ENCODE measurements at places on chromosomes 1 and 21.

DNA sequence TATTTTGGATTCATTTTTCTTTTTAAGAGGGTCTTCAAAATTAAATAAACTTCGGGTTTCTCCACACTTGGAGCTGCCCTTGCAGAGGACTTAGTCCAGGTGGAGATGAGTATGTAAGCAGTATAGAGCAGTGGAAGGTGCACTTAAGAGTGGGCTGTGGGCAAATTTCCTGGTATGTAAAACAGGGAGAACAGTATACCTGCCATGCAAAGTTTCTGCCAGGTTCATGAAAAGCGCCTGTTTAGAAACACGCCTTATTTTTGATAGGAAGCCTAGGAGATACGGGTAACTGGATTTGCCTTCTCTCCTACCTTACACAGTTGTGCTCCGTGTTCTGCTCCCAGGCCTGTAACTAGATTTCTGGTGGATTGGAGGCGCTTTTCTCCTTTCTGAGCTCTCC, 1.2 kb downstream of the KDM4A start:
- no peak for DNase-seq

DNA sequence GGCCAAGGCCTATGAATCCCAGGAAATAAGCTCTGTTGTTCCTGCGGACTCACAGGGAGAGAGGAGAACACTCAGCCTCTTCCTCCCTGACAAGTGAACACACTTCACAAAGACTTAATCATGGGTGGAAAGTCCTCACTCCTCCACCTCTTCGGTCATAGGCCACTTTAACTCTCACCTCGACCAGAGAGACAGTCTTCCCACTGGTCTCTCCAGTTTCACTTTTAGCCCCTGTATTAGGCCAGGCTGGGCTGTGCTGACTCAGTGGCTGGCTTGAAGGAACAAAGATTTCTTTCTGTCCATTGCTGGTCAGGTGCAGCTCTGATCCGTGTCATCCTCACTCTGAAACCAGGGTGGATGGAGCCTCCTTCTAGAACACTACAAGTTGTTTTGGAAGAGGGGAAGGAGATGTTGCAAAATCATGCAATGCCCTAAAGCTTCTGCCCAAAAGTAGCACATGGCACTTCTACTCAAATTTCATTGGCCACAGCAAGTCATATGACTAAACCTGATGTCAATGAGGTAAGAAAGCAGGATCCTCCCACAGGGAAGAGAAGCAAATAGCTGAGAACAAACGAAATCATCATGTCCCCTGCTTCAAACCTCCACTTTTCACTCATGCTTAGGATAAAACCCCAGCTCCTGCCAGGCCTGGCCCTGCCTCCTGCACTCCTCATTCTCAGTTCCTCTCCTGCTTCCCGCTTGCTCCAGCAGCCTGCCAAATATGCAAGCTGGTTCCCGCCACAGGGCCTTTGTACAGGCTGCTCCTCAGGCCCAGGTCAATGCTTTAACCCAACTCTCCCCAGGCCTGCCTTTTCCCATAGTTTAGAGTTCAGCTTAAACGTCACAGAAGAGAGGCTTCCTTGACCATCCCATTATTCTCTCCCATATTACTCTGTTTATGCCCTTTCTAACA, 150.5 kb upstream of the RUNX3 start:
- DNase-seq = no peak

DNA sequence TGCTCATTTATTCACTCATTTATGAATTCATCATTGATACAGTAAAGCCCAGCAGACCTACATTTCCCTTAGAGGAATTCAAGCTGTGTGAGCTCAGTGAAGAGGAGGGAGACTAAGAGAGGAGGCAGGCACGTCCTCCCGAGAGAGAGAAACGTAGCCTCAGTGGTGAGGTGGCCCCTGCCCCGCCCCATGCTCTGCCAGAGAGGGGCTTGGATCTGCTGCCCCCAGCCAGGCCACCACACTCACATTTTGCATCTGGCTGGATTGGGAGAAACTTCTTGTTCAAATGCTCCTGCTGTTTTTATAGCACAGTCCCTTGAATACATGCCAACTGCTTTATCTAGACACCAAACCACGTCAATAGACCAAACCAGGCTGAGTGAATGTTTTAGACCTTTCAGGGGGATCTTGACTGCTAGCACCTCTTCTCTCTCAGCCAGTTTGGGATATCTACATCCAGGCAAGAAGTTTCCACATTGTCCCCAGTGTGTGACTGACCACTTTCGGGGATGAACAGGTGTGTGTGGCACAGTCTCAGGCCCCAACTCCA, 67.7 kb upstream of the AJAP1 start:
- DNase-seq = no peak

GRCh38 chr21:14833666-14834351, 231.0 kb downstream of the NRIP1 start:
- DNase-seq = no peak

- DNase-seq = no peak
Measured at GRCh38 chr1:153288634-153289275, 24.0 kb downstream of the PGLYRP3 start.

- DNase-seq = no peak
Measured at GRCh38 chr1:190602325-190602724, 124.7 kb upstream of the BRINP3 start.

DNA sequence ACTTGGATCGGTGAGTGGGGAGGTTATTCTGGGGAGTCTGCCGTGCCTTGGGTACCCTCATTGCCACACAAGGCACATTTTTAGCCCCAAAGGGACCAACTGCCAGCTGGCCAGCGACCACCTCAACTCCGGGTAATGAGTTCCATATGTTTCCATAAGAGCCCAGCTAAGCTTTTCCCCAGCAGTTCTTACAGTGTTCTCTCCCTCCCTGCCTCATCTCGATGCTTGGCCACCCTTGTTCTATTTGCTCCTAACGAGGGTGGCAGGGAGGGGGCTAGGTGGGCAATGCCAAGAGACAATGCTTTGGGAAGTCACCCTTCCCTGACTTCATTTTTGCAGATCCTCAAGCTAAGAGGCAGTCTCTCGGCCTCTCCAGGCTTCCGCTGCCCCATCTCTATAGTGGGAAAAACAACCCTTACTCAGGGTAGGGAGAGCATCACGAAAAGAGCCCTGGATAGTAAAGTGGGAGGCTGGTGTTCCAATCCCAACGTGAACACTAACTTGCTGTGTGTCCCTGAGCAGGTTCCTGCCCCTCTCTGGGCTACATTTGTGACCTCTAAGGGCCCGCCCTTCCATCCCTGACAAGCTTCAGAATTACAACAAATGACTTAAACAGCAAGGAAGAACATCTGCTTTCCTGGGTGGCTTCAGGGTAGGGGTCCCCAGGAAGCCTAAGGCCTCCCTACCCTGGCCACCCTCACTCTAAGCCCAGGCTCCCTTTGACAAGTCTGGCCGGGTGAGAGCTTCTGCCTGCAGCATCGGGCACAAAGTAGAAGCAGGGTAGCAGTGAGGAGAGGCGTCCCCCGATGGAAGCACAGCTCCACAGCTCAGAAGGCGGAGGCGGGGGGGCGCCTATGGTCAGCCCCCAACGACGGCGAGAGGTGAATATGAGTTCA, 5.8 kb downstream of the ID3 start:
- no peak for DNase-seq

All from astrocyte of the cerebellum (primary cell).